Pulmonary artery endothelial cell (primary cell): ENCODE measurements at places on chromosomes 2 and 18. TPM values are rescaled to one million over a fixed set of nuclear protein-coding genes. Genes with fewer than 3 reads are reported as not detected.

- DNase-seq = no peak
Measured at GRCh38 chr2:239606741-239607516, 206.1 kb upstream of the HDAC4 start.

DNA sequence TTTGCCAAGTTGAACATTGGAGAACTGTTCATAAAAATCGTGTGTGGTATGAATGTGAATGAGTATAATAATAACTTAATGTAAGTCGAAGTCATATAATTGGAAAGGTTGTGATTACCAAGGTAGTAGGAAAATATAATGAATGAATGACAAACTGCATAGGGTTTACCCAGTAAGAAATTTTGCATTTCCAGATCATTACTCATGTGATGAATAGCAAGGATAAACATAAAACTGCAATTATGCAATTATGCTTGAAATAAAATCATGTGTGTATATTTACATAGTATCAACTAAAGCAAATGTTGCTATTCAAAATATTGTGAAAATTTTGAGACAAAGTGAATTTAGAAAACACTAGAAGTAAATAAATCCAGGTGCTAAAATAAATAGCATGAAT is 1108.7 kb upstream of the TMEFF2 start:
- no peak for DNase-seq

GRCh38 chr2:109272461-109272860 is 143.5 kb downstream of the SH3RF3 start:
- no peak for DNase-seq

GRCh38 chr2:96122391-96122790 is 6.0 kb upstream of the ADRA2B start:
- DNase-seq = no peak

- DNase-seq = no peak
Measured at GRCh38 chr18:24027156-24027827, 12.7 kb downstream of the TTC39C start.

Gene MDH1B
- total RNA-seq = 0.26 and 0.35 TPM in 2 replicates

Gene WNT6
- total RNA-seq = not detected in 2 replicates

DNA sequence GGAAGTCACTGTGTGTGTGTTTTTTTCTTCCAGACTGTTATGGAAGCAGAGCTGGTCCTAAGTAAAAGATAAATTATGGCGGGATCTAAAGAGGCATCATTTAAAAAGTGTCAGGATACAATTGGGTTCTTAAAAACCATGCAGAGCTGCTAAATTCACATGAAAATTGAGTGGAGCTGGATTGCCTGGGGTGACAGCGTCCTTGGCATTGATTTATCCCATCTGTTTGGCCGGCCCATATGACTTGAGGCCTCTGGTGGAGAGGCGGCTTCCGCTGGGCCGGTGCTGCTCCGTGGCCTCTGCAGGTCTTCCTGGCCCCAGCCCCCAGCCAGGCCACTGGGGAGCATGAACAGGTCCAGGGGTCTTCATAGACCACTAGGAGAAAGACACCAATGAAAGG is 165.5 kb downstream of the GLI2 start:
- no peak for DNase-seq

DNA sequence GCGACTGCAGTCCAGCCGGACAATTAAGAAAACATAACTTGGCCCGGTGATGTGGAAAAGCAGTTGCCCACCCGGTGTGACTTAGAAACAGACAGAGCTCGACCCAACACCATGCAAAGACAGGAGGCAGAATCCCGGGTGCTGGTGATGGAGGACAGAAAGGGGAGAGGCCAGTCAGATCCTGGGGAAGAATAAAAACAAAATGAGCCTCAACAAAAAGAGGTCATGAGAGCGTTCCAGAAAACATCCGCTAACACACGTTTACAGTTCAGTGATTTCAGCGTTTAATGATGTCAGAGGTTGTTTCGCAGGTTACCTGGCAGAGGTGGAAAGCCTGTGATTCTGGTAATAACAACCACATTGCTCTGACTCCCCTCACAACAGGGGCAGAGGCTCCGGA is 111.9 kb downstream of the OSR1 start:
- DNase-seq = no peak

Gene SMYD5
- 15.0 and 19.8 TPM in 2 replicates for total RNA-seq

DNA sequence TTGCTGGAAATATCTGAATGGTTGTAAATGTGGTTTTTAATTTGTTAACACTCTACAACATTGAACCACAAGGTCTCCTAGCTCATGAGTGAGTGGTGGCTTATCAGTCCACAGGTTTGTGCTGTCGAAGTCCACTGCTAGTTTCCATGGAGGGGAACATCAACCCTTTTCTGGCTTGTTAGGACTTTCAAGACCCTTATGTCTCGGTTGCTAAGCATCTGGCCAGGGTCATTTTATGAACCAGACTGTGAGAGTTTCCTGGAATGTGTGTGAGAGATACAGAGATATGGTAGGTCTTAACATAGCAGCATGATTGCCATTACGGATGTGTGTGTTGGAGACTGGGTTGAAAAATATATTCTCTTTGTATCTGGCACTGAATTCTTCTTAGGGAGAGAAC is 36.9 kb downstream of the KCNE4 start:
- DNase-seq = no peak

DNA sequence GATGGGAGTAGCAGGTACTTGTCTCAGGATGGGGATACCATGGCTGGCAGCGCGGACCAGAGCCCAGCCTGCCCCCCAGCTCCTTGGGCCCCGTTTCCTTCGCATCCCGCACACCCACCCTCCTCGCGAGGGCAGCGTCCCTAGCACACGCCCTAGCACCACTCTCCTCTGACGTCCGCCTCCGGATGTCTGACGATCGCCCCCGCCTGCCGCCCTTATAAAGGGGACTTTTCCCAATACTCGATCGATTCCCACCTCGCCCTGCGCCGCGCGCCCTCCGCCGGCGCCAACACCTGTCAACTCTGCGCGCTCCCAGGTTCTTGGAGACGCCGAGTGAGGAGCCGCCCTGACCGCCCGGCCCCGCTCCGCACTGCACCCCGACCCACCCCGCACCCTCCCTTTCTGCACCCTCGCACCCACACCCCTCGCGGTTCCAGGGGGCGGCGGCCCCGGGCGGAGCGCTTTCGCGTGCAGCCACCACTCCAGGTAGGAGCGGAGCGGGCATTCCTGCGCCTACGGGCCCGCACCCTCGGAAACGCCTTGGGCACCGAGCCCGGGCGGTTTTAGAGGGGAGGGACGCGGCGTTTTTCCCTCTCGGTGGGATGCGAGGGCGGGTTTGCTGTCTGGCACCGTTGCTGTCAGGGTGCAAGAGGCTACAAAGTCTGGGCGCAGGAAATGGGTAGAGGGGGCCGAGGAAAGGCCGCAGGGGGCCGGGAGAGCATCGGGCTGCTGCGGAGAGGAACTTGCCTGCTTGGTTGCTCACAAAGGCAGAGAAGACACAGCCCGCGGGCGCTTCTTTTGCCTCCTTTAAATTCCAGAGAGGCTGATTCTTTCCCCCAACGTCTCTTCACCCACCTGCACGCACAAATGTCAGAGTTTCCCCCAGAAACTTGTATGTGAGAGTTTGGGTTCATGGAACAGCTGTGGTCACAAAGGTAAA is at the start of gene SLC5A7:
Gene SLC5A7 (plus strand): TSS at position 247 of the 940 bp plus-strand sequence. CDS start 1,632 bp downstream, outside the sequence.
- DNase-seq = no peak

DNA sequence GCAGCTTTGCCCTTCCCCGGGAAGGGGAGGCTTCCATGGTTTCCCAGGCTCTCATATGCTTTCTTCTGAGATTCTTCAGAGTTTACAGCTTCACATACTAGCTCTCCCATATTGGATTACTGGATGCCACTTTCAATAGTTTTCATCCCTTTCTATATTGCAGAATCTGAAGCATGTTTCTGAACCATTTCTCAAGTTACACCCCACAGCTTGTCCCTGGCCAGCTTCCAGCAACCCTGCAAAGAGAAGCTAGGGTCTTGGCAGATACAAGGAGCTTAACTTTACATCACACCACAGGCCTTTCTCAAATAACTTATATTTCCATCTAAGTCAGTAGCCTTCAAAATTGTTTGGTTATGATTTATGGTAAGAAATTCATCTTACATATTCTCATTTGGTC is 39.6 kb downstream of the LHCGR start:
- no peak for DNase-seq
